ENCODE measurements at places on chromosomes 2 and 18. TPM values are rescaled to one million over a fixed set of nuclear protein-coding genes. Genes with fewer than 3 reads are reported as not detected.

The DSG1 gene
- not detected for total RNA-seq

The SCN2A gene
- total RNA-seq: not detected

The IL1F10 gene
- total RNA-seq: not detected

The TLX2 gene
- total RNA-seq: 0.52 TPM

The SERPINB11 gene
- total RNA-seq: not detected

The FIGN gene
- total RNA-seq: not detected

The ANTXR1 gene
- not detected for total RNA-seq

The SERPINB4 gene
- total RNA-seq: not detected

The VIL1 gene
- total RNA-seq: not detected

The STON1 gene
- 1.2 TPM for total RNA-seq

The EPC2 gene
- total RNA-seq: 16.9 TPM

The KCNF1 gene
- total RNA-seq: not detected

The FABP1 gene
- total RNA-seq: not detected

The ESPNL gene
- 0.14 TPM for total RNA-seq

The TSGA10 gene
- 6.3 TPM for total RNA-seq

The UPP2 gene
- not detected for total RNA-seq

The DSC3 gene
- total RNA-seq: not detected

The TRAF3IP1 gene
- total RNA-seq: 8.0 TPM

The FMNL2 gene
- total RNA-seq: 2.2 TPM

The DUSP11 gene
- 28.5 TPM for total RNA-seq

The SH3BP4 gene
- 0.10 TPM for total RNA-seq

The CDK5R2 gene
- not detected for total RNA-seq

The FBXO36 gene
- 1.5 TPM for total RNA-seq

The OTOS gene
- not detected for total RNA-seq

The NRP2 gene
- total RNA-seq: 1.9 TPM

The GLB1L gene
- 4.8 TPM for total RNA-seq

The ALKAL2 gene
- not detected for total RNA-seq

The CFAP221 gene
- not detected for total RNA-seq

The SERPINB2 gene
- not detected for total RNA-seq

The ANKAR gene
- 3.4 TPM for total RNA-seq

The KCNIP3 gene
- not detected for total RNA-seq

The TWIST2 gene
- not detected for total RNA-seq

The IL36B gene
- not detected for total RNA-seq

The NAT8 gene
- not detected for total RNA-seq

The SLC9A2 gene
- not detected for total RNA-seq

The PCARE gene
- total RNA-seq: not detected

The CNGA3 gene
- total RNA-seq: not detected

The UGT1A4 gene
- total RNA-seq: not detected

The AGXT gene
- total RNA-seq: not detected
